ENCODE measurements at places on chromosomes 11 and 22.

DNA sequence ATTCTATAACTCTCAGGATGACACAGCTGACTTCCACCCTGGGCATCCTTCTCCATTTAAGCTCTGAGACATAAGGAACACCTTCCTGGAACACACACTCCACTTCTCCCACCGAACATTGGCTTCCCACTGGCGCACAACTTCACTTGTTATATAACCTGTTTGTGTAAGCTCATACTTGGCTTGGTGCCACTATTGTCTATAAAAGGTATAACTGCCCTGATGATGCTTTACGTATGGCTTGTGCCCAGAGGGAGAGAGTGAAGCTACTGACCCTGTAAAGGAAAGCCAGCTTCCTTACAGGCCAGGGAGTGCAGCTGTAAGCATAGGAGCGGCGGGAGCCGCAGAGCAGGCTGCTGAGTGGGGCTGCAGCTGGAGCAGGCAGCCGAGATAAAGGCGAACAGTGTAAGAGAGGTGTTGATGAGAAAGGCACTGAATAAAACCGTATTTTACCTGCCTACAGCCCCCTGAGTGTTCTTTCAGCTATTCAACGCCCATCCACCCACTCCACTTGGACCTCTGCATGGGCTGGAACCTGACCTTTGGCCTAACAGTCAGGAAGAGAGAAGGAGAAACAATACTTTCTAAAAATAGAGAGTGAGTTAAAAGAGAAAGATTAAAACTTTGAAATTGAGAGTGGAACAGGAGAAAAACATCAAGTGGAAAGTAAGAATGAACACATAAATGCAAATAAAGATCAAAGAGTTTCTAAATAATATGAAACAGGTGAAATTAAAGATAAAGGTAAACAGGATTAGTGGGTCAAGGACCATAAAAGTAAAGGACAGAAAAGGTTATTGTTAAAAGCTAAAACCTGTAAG, 252.1 kb upstream of the ARHGAP42 start:
- DNase-seq: no peak

DNA sequence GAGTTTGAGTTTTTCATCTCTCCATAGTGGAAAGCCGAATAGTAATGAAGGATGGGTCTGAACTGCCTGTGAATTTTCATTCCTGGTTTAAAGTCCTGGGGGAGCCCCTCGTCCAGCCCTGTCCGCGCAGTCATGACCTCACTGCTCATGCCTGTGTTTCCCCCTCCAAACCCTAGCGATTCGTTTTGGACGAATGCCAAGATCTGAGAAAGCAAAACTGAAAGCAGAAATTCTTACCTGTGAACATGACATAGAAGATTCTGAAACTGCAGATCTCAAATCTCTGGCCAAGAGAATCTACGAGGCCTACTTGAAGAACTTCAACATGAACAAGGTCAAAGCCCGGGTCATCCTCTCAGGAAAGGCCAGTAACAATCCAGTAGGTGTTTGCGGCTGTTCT, 30.5 kb downstream of the CDPF1 start:
- DNase-seq: no peak

DNA sequence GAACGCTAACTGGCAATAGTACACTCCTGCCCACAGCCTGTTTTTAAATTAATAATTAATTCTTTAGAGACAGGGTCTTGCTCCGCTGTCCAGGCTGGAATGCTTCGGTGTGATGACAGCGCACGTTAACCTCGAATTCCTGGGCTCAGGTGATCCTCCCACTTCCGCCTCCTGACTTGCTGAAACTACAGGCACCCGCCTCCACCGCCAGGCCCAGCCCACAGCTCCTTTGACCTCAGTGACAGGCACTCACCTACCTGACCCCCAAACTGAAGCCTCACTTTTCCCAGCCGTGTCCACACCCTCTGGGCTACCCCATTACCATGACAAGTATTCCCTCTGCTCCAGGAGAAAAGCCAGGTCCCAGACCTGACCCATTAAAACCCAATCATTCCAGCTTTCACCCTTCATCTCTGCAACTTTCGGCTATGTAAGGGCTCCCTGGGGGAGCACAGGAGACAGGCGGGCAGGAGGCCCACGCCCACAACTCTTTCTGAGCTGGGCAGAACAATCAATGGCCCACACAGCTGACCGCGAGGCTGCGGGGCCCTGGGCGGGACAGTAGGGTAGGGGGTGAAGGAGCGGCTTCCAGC, 730 bp downstream of the LMNTD2 start:
- no peak for DNase-seq

DNA sequence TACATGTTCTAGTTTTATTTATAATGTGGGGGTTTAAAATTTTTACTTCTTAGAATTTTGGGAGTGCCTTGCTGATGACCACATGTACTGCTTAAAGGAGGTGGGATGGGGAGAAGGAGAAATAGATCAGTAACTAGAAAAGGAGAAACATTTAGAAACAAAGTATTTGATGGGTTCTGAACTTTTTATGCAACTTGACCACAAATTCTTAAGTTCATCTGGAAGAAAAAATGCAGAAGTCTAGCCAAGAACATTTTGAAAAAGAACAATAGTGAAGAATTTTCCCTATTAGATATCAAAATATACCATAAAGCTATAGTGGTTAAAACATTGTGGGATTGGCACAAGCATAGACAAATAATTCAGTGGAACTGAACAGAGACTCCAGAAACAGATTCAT, 73.3 kb upstream of the AMPD3 start:
- DNase-seq: no peak

- DNase-seq: no peak
Measured at GRCh38 chr11:8325591-8326304, 62.1 kb upstream of the LMO1 start.

GRCh38 chr22:30185129-30185528, 61.4 kb downstream of the LIF start:
- no peak for DNase-seq

GRCh38 chr11:92107331-92107730, 117.3 kb upstream of the FAT3 start:
- DNase-seq: no peak

DNA sequence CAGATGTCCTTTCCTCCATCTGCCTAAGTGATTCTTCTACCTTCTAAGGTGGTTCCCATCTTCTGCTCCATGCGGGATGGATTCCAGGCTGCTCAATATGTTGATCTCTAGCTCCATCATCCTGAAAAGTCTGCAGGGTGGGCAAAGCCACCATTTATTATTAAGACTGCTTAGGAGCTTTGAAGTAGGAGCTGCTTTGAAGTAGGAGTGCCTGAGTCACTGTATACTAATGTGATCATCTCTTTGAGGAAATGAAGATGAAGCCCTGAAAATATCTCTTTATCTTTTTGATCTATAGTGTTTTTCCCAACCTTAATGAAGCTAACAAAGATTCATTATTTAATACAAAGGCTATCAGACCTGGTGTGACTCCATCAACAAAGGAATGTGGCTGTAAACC, 13.1 kb downstream of the HEPHL1 start:
- DNase-seq: no peak

GRCh38 chr11:61392981-61393595, 701 bp downstream of the TMEM216 start:
- DNase-seq: no peak

- DNase-seq: no peak
Measured at GRCh38 chr11:90747057-90747456, 524.2 kb upstream of the CHORDC1 start.

DNA sequence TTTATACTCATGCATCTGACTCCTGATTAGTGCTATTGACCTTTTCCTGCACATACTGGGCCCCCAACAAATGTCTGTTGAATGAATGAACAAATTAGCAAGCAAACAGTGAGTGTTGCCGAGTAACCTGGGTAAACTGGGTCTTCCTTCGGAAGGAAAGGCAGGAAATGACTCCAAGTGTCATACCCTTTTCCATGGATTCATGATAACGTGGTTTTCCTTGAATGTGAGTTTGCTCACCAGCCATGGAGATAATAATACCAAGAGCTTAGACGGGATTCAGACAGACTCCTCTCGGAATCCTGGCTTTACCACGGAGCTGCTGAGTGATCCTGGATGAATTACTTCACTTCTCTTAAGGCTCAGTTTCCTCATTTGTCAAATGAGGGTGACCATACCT, 16.7 kb downstream of the TECTA start:
- DNase-seq: no peak

DNA sequence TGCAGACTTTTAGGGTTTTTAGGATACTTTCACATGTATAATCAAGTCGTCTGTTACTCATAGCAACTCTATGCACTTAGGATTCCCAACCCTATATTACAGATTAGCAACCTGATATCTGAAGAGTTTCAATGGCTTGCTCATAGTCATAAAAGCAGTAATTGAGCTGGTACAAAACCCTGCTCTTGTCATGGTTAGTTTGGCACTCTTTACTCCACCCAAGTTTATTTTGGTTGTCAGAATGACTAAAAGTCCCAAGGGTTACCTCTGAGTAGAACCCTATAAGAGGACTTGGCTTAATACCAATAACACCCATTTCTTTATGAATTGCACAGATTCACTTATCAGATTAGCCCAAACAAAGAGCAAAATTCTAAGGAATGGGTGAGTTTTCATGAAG, 550.6 kb downstream of the SOX6 start:
- DNase-seq: no peak
